ENCODE measurements at places on chromosomes 12 and 14.

DNA sequence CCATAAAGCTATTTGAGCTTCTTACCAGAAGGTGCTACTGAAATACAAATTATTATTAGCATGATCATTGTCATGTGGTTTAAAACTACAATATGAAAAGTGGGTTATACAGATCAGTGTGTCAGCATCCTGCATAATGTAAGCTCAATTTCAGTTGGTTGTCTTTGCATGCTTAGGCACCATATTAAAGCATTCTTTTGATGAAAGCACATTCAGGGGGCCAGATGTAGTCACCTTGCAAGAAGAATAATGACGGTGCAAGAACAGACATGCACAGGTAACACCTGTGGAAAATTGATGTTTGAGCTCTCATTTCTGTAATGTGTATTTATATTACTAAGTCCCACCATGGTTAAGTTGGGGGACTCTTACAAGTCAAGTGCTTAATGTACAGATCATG, 123.9 kb downstream of the PAX9 start:
- DNase-seq, result no peak

GRCh38 chr14:89565607-89566006, 148.6 kb upstream of the FOXN3 start:
- no peak for DNase-seq

- no peak for DNase-seq
Measured at GRCh38 chr14:30998100-30998706, 27.2 kb upstream of the AP4S1 start.

DNA sequence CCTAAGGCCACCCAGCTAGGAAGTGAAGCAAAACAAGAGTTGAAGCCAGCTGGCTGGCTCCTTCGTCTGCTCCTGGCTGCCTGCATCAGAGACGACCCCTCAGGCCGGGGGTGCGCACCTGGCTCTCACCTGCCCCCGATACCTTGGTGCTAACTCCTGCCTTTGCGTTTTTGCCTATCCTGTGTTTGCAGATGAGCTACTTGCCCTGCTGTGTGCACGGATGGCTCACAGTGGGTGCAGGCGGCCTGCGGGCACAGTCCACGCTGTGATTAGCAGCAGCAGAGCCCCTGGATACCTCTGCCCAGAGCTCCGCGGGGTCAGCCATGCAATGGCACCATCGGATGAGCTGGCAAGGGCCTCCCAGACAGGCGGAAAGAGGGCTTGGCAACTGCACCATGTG, 31.2 kb upstream of the FZD10 start:
- DNase-seq, result no peak

- no peak for DNase-seq
Measured at GRCh38 chr14:72869407-72870329, 24.2 kb downstream of the DPF3 start.

DNA sequence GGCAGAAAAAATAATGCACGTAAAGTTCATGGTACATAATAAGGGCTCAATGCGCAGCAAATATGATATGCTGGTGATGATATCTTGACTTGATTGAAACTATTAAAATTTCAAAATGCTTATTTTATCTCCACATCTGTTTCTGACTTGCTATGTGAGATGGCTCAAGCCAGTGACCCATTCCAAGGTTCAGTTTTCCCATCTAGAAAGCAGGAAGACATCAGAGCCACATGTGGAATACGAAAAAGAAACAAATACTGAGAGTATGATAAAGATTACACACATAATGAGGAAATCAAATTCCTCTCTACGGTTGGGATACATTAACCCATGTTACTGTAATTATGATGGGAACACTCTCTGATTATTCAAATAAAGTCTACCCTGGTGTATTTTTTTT, 24.0 kb upstream of the TSPAN11 start:
- no peak for DNase-seq

- no peak for DNase-seq
Measured at GRCh38 chr14:83975435-83975834, 1554.5 kb upstream of the FLRT2 start.

DNA sequence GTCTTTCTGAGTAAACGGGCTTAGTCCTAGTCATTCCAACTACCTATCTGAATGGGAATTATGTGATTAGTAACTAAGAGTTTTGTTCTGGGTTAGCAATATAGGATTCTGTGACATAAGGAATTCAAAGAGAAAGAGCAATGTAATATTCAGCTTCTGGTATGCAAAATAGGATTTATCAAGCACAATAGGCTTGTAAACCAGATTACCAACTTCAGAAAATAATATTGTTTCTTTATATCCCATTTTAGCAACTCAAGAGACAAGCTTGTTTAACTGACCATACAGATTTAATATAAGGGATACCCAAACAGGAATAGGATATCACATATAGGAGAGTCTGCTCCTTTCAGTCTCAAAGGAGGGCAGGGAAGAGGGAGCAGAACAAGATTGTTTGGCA, 240.9 kb downstream of the CEP128 start:
- no peak for DNase-seq

- DNase-seq, result peak; percentile 67
Measured at GRCh38 chr12:109947521-109947920, 47.4 kb downstream of the TCHP start.

GRCh38 chr14:96832351-96832750, 35.2 kb downstream of the VRK1 start:
- DNase-seq, result peak; percentile 39

- no peak for DNase-seq
Measured at GRCh38 chr12:28320353-28320752, 130.1 kb downstream of the CCDC91 start.

DNA sequence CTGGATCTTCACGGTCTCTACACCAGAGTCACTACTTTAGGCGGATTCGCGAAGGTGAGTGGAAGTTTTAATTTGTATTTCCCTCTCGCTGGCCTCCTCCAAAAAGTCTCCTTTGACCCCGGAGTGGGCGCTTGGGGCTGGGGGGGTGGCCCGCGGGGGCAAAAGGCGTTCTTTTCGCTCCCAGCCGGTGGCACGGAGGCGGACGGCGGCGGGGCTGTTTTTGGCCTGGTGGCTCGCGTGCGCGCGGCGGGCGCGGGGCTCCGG, 510 bp downstream of the ARID2 start:
- no peak for DNase-seq

GRCh38 chr12:57823908-57824640, 5.5 kb upstream of the AVIL start:
- DNase-seq, result no peak

DNA sequence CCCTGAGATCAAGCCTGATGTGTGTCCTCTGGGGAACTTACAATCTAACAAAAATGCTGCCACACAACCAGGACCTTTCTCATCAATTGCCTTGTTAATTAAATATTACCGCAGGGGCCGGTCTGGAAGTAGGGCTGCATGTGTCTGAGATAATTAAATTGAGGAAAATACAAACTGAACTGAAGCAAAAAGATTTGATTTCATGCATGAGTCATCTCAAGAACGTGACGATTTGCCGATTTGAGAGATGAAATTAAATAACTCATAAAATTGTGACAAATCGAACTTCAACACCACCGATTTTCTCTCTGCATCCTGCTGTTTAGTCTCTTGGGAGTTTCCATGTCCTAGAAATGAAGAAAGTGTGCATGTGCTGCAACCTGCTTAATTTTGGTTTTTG, 94.6 kb upstream of the DAAM1 start:
- DNase-seq, result no peak

- no peak for DNase-seq
Measured at GRCh38 chr14:35245051-35245450, 47.1 kb upstream of the PSMA6 start.

DNA sequence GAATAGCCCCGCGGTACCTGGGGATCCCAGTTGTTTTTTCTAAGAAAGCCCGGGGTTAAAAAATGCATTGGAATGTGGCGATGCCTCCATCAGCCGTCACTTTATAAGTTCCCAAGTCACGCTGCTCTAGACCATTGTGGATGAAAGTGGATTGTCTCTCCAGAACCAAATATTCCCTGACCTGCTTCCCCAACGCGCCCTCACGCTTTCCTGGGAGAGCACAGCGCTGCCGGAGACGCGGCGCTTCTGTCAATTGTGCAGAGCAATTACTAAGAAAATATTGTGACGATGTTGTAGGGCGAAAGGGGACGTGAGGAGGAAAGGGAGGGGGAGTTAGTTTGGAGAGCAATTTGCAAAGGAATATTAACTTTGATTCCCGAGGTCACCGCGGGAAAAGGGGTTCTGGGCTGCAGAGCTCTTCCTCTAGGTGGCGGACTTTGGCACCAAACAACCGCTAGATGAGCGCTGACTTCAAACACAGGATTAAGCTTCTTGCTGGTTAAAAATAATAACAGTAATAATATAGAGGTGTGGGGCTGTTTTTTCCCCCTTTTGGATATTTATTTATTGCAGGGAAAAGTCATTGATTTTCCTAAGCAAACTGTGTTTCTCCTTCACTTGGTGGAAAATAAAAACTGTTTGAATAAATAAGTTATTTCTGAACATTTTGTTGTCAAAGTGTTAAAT, 9.6 kb upstream of the FOXG1 start:
- peak; percentile 42 for DNase-seq

DNA sequence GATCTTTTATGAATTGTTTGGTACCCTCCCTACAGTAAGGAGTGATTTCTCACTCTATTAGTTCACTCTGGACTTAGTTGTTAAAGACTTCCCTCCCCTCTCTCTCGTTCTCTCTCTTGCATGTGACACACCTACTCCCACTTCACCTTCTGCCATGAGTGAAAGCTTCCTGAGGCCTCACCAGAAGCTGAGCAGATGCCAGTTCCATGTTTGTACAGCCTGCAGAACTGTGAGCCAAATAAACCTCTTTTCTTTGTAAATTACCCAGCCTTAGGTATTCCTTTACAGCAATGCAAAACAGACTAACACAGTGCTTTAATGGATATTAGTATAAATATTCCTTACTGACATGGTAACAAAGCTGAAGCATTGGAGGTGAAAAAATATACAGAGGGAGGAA, 187.7 kb downstream of the SSPN start:
- no peak for DNase-seq

GRCh38 chr12:57845478-57846284, 848 bp downstream of the CTDSP2 start:
- DNase-seq, result peak; percentile 62

DNA sequence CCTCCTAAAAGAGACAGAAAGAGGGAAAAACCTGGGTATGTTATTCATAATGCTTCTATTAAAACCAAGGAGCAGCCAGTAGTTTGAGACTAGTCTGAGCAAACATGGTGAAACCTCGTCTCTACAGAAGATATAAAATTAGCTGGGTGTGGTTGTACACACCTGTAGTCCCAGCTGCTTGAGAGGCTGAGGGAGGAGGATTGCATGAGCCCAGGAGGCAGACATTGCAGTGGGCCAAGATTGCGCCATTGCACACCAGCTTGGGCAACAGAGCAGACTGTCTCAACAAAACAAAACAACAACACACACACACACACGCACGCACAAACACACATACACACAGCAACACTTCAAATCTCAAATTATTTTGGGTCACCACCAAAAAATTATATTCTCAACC, 27.8 kb downstream of the HECTD4 start:
- DNase-seq, result no peak

GRCh38 chr14:78355109-78355508, 184.9 kb downstream of the NRXN3 start:
- no peak for DNase-seq

DNA sequence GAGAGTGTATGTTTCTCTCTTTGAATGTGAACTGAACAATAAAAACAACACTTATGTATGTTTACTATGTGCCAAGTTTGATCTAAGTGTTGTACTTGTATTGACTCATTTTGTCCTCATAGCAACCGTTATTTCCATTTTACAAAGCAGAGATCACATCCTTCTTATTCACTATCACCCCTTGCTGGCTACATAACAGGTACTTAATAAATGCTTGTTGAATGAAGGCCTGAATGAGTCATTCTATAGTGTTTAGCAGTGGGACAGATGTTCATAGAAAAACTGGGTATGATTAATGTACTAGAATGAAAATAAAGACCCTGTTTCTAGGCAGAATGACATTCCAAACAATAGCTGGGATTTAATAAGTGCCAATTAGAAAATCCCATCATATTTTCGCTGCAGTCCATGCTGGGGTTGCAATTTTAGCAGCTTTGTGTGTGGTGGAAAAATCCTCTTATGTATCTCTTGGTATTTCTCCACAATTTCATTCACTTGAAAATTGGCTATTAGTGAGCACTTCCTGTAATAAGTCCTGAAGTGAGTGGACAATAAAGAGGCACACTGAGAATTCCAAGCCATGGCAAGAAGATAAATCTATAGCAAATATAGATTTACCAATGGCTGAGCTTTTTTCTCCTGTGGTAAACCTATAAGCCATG, 86.0 kb downstream of the FAR2 start:
- DNase-seq, result no peak

DNA sequence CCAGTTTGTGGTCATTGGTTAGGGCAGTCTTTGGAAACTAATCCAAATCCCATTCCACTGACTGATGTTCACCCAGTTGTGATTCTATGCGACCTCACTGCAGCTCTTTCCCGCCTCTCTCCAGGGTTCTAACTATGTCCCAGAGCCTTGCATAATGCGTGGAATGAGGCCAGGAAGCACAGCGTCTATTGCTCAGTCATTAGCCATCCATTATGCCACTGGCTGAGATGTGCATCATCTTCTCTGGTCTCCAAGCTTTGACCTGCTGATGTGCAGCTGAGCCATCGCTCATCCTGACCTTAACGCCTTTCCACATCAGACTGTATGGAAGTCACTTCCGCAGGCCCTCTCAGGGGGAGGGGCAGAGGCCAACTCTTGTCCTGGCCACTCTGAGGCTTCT, 115.4 kb upstream of the VRK1 start:
- DNase-seq, result peak; percentile 1

- peak; percentile 13 for DNase-seq
Measured at GRCh38 chr12:42686514-42687172, 97.1 kb upstream of the PRICKLE1 start.

GRCh38 chr12:52007982-52008510, 1.3 kb downstream of the TAMALIN start:
- DNase-seq, result no peak

GRCh38 chr14:64636980-64637429, 67.2 kb upstream of the PLEKHG3 start:
- no peak for DNase-seq

DNA sequence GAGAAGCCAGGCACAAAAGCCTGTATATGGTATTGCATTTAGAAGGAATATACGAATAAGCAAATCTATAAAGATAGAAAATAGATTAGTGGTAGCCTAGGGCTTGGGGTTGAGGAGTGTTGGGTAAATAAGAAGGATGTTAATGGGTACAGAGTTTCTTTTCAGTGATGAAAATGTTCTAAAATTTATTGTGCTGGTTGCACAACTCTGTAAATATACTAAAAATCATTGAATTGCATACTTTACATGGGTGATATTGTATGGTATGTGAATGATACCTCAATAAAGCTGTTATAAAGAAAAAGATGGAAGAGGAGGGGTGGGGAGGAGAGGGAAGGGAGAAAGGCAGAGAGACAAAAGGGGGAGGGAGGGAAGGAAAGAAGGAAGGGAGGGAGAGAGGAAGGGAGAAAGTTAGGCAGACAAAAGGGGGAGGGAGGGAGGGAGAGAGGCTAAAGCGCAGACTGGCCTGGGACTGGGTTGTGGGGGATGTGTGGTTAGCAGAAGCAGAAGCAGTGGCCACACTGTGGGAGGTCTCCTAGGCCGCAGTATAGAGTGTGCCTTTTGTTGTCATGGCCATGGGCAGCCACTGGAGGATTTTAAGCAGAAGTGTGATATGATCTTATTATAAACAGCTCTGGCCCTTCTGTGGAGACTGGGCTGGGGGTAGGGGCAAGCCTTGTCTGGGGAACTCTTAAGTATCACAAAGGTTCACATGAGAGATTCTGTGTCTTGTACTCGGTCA, 73.6 kb upstream of the ELK3 start:
- DNase-seq, result no peak
